ENCODE measurements at places on chromosomes 7 and 10. TPM values are rescaled to one million over a fixed set of nuclear protein-coding genes. Genes with fewer than 3 reads are reported as not detected.

- H3K36me3 ChIP-seq, result no peaks in the 10 kb centered on the region
- H3K4me1 ChIP-seq, result no peaks in the 10 kb centered on the region
- no peaks in the 10 kb centered on the region for H3K27me3 ChIP-seq
- no peak overlapping the region for H3K27ac ChIP-seq
- H3K4me3 ChIP-seq, result no peak overlapping the region
These were observed 48.1 kb downstream of the ATRNL1 start for GRCh38 chr10:115141254-115141653.

C10orf105 gene
- not detected for total RNA-seq

DNA sequence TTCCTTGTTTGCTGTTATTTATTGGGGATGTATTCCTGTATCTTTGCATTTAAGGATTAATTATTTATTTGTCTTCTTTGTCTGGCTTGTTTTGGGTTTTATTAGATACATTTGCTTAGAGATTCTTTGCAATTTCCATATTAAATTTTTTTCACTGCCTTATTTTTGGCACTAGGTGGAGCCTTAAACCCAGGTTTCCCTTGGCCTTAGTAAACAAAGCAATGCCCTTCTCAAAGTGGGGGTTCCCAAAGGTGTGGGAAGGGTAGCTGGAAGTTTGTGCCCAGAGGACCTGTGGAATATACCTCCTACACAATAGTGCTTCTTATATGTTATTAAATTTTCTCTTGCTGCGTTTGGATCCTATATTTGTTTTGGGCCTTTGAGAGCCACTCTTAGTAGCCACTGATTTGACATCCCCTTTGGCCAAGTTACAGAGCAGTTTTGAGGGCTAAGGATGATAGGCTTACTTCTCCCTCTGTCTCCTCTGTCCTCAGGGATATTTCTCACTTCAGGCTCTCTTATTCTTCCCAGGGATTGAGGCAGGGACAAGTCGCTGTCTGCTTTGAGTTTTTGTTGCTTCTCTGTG lies 162.3 kb downstream of the ITGB1 start:
- H3K27me3 ChIP-seq, result no peaks in the 10 kb centered on the region
- no peaks in the 10 kb centered on the region for H3K4me1 ChIP-seq
- no peak for DNase-seq
- H3K27ac ChIP-seq, result no peak overlapping the region
- no peak overlapping the region for H3K4me3 ChIP-seq
- H3K36me3 ChIP-seq, result no peaks in the 10 kb centered on the region

- no peaks in the 10 kb centered on the region for H3K36me3 ChIP-seq
- no peak overlapping the region for H3K4me3 ChIP-seq
- H3K4me1 ChIP-seq, result peaks cover 5% of the 10 kb centered on the region
- H3K27me3 ChIP-seq, result no peaks in the 10 kb centered on the region
These were observed 70.5 kb downstream of the CPXM2 start for GRCh38 chr10:123821136-123821535.

VPS37D gene
- not detected for total RNA-seq

DNA sequence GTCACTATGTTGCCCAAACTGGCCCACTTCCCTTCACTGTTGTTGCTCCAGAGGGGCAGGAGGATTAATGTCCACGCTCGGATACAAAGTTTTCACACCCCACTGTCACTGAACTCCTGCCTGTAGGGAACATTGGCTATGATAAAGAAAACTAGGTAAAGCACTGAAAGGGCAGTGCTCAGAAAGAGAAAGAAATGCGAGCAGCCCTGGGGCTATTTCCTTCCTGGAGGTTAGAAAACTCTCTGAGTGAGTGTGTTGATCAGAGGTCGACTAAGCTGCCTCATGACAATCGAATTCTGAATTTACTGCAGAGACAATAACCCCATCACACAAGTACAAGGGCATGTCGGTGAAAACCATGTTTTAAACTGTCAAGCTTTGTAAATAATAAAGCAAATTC lies 227.2 kb upstream of the PITRM1 start:
- no peaks in the 10 kb centered on the region for H3K4me1 ChIP-seq
- H3K4me3 ChIP-seq, result no peak overlapping the region
- no peak for DNase-seq
- no peak overlapping the region for H3K27ac ChIP-seq

DNA sequence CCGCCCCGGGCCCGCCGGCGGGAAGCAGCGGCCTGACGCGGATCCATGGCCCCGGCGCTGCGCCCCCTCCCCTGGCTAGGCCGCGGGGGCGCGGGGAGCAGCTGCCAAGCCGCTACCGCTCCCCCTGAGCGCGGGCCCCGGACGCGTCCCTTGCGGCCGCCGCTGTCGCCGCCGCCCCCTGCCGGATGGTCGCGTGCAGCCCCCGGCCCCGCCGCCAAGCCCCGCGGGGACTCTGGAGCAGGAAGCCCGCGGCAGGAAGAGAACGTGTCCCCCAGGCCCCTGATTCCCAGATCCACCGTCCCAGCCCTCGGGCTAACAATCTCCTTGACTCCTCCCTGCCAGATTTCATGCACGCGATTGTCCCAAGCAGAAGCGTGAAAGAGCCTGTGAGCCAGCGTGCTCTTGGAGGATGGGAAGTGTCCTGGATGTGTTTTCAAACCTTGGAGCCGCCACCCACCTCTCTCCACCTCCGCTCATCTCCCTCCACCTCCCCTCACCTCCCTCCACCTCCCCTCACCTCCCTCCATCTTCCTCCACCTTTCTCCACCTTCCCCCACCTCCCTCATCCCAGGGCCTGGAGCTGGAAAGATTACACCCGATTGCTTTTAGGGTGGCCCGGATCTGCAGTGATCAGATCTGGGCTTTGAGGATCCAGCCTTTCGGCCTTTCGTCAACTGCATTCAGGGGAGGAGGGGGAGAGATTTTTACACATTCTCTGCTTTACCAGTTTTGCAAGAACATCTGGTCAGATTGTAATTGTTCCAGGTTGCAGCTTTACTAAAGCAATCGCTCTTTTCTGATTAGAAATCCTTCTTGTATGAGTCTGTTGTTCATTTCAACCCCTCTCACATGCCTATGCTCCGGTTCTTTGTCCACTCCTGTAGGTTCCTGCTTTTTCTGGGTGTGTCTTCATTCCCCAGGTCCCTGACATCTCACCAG lies 570 bp upstream of the PRTFDC1 start:
- peak overlapping the region; percentile 89 for H3K27ac ChIP-seq
- no peaks in the 10 kb centered on the region for H3K27me3 ChIP-seq
- peaks cover 21% of the 10 kb centered on the region for H3K4me1 ChIP-seq
- DNase-seq, result peak; percentile 45
- H3K4me3 ChIP-seq, result peak overlapping the region; percentile 81
